Fibroblast of skin of left quadriceps (primary cell): ENCODE measurements at places on chromosomes 1 and 21.

- DNase-seq: no peak
Measured at GRCh38 chr1:46452931-46453325, 36.7 kb upstream of the DMBX1 start.

DNA sequence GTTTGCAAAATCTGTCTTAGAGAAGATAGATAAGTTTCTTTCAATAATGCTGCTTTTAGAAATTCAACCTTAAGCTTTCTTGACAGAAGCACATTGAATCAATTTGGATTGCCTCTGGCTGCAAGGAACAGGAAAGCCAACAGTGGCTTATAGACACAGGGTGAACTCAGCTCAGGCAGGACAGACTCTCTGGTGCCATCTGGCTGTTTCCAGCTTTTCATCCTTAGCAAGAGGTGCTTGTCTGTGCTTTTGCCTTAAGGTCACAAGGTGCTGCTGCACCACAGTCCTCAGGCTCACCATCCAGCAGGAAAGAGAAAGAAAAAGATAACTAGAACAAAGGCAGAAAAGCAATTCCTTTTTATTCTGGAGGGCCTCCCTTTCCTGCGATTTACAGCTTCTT lies 93.7 kb upstream of the ETS2 start:
- no peak for DNase-seq

GRCh38 chr1:10389271-10389973 lies 9.4 kb upstream of the PGD start:
- no peak for DNase-seq

DNA sequence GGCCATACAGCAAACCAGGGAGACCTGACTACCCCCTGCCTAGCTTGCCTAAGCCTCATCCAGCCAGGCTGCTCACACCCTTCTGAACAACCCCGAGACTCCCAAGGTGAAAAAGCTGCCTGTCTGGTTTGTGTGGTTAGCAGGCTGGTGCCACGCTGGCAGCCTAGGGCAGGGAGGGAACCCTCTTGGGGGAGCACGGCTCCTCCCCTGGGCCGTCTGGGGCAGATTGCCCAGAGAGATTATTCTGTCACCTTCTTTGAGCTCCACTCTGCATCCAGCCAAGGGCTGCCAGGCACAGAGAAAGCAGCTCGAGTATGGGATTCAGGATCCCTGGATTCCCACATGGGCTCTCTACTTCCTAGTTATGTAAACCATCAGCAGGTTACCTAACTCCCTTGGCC lies 27.5 kb upstream of the TCEA3 start:
- DNase-seq: no peak

DNA sequence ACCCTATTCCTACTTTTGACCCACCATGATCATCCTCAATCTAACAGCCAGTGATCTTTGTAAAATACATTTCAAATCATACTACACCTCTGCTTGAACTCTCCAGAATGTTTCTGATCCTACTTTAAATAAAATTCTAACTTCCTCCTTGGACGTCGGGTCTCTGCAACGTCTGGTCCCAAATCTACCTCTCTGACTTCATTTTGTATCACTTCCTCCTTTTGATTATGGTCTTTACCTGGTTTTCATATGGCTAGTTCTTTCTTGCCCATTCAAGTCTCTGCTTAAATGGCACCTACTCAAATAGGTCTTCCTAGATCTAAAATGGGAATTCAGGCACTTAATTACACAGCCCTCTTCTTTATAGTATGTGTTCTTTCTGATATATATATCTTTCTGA lies 18.2 kb downstream of the PLPPR4 start:
- DNase-seq: no peak

DNA sequence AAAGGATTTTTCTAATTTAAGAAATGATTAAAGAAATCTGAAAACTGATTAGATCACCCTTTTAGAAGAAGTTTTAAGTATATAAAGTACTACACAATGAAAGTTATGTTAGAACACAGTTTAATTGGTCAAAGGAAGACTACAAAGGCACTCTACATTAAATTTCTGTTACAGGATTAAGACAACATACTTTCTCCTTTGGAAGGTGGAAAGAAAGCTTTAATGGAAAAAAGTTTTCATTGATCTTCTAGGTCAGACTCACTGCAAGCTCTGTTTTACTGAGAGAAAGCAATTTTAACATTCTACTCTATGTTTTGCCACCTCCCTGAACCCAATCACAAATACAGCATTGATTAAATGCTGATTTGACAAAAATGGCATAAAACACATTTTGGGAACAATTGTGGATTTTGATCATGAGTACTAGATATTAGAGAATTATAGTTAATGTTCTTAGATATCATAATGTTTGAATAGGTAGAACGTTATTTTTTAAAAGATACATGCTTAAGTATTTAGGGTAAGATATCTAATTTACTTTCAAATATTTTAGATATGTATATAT lies 32.0 kb downstream of the WDR26 start:
- DNase-seq: no peak
